NCI-H146 (cell line): ENCODE measurements at places on chromosomes 5 and 9.
A peak's percentile ranks its signal among the peaks of the same experiment; 100 is the strongest.

GRCh38 chr5:52988335-52989024 lies 672 bp upstream of the ITGA2 start:
- DNase-seq = no peak

DNA sequence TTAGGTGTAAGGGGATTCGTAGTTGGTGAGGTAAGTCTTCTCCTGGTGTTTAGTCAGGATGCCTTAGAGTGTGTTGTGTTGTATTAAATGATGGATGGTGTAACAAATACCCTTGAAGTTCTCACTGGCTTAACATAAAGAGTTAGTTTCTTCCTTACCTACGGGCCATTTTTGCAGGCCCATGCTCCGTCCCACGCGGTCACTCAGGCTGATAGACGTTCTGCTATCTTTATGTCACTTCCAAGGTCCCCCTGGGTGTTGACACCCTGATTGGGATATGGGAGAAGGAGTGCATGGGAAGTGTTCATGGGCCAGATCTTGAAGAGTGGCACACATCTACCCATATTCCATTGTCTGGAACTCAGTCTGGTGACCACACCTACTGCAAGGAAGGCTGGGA lies 214.0 kb downstream of the MAST4 start:
- no peak for DNase-seq

- DNase-seq = peak; percentile 81
Observed at GRCh38 chr5:141636413-141637122, at the start of the genes HDAC3 and RELL2. TSS of gene HDAC3 (minus strand) at chr5:141636849. CDS start at chr5:141636790, 59 bp downstream. TSS of gene RELL2 (plus strand) at chr5:141636997. CDS start at chr5:141638226, 1,229 bp downstream.

DNA sequence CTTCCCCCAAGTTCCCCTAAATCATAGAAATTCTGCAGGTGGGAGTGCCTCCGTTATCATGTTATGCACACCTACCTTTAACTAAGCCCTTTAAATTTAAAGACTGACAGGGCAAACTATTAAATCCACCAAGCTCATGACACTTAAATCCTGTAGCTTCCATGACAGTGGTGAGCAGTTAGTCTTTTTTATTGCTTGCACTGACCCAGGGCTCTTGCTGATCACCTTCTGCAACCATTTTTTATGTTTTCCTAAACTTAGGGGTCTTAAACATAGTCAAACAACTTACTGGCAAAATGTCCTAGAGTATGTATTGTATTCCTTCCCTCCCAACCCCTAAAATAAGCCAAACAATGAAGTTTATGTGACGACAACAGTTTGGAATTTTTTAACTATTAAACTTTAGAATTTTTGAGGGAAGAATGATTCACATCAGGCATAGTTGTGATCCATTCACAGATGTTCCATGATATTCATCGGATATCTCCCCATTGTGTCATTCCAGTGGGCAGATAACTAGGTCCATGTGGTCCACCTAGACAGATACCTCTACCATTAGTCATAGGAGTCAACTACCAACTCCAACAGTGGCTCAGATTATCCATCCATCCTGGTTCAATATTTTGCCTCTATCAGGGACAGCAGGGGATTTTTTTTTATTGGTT lies 283.1 kb downstream of the ADAMTS6 start:
- DNase-seq = no peak

DNA sequence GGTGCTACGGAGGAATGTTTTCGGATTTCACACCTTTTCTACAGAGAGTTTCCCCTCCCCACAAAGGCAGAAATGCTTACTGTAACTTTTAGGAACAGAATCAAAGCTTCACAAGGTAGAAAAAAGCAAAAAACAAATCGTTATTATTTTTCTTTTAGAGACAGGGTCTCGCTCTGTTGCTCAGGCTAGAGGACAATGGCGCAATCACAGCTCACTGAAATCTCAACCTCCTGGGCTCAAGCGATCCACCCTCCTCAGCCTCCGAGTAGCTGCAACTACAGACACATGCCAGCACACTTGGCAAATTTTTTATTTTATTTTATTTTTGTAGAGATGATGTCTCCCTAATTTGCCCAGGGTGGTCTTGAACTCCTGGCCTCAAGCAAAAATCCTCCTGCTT lies 394.5 kb downstream of the CTNND2 start:
- DNase-seq = no peak

DNA sequence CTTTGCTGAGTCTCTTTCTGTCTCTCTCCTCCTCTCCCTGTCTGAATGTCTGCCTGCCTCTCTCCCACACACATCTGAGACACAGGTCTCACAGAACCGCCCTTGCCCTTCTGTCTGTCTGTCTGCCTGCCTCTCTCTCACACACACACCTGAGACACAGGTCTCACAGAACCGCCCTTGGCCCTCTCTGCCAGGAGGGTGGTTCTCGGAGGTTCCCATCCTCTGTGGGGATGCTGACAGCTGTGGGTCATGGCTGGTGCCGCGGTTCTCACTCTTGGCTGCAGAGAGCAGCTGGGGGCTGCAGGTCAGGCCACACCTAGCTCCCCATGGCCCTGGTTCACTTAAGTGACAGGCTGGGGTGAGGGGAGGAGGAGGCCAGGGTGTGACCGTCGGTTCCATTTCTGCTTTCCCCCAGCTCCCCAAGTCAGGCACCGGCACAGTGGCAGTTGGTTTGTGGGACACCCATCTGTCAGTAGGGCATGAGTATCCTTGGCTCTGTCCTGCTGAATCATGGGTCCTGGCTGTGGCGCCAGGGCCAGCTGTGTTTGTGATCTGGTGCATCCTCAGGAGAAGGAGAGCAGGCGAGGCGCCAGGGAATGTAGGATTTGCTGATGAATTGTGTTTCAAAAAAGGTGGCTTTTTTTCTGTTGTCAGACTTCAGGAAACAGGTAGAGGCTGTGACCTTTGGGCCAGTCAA lies 42.3 kb upstream of the CLPTM1L start:
- peak; percentile 17 for DNase-seq
